Left colon (tissue), 2 donors: ENCODE measurements at places on chromosomes 4 and X.

GRCh38 chr4:11506194-11506593, 77.5 kb upstream of the HS3ST1 start:
- no peak for DNase-seq

DNA sequence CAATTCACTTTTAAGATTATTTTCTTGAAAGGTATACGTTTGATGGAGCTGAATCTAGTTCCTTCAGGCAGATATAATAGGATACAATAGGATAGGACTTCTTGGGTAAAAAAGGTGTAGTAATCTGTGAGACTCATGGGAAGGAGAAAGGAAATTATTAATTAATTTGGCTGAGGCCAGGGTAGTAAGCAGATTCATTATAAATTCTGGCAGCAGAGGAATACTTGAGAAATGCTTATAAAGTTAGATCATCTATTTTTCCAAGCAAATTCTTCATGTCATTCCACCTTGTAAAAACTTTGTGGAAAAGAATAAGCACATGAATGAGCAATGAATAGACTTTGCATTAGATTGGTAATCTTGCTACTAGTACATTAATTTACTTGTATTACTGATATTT, 46.9 kb downstream of the GYPE start:
- DNase-seq = no peak

DNA sequence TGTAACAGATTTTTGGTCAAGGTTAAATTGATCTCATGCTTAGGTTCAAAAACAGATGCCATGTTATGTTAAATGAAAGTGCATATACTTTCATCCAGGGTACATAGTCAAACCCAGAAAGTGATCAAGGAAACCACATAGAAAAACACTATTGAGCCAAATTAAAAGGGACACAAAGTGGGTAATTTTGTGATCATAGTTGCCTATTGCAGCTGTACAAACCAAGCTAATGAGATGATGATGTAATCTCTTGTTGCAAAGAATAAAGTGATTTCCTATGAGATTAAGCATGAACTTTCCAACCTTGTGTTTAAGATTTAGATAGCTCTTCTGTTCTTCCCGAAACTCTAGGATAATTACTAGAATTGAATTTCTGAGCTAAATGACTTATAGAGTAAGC, 20.2 kb upstream of the LIMCH1 start:
- no peak for DNase-seq

GRCh38 chr4:58983887-58984286, 1873.7 kb upstream of the IGFBP7 start:
- DNase-seq = no peak

GRCh38 chr4:183081116-183081469, 18.0 kb upstream of the WWC2 start:
- no peak for DNase-seq

- no peak for DNase-seq
Observed at GRCh38 chrX:140500441-140500840, 4.4 kb downstream of the SOX3 start.
